ENCODE measurements at places on chromosomes 6 and 20.

DNA sequence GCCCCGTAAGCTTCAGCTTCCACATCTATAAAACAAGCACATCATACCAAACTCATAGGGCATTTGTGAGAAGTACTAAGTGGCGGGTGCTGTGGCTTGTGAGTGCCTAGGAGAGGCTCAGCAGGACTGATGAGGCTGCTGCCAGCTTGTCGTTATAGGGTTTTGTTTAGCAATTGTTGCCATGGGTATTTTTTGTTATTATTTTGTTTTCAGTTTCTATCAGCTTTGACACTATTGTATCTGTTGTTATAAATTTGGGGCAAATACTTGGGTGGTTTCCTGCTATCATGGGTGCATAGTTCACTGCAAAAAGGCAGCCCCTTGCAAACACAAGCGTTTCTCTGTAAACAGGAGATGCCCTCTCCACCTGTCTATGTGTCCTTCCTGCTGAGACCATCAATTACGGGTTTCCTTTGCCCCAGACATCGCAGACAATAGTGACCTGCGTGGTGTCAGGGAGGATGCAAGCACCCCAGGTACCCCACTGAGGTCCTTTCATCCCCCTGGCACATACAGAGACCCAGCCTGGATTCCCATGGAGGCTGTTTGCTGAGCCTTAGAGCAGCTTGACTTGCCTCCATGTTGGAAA, 3.1 kb upstream of the CCDC167 start:
- DNase-seq: no peak

DNA sequence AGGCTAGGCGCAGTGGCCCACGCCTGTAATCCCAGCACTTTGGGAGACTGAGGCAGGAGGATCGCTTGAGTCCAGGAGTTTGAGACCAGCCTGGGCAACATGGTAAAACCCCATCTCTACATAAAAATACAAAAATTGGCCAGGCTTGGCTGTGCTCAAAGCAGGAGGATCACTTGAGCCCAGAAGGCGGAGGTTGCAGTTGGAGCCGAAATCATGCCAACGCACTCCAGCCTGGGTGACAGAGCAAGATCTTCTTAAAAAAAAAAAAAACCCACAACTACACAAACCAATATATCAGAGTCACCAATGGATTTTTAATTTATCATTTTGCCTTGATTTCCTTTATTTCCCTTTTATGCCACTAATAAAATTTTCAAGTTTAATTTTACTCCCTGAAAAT, 9.3 kb downstream of the MAP3K5 start:
- no peak for DNase-seq

GRCh38 chr6:43297644-43298564, at the start of gene SLC22A7:
Gene SLC22A7 (plus strand): TSS chr6:43298260. CDS start chr6:43298359, 99 bp downstream.
- peak; percentile 38 for DNase-seq

GRCh38 chr6:155521719-155522118, 66.1 kb upstream of the NOX3 start:
- DNase-seq: no peak

Data from islet precursor cell (in vitro differentiated cells).